G401 (cell line): ENCODE measurements at places on chromosomes 4 and X. TPM values are rescaled to one million over a fixed set of nuclear protein-coding genes. Genes with fewer than 3 reads are reported as not detected.

Gene BMX
- not detected in 2 replicates for total RNA-seq

Gene ZGRF1
- total RNA-seq: 5.4 and 9.2 TPM in 2 replicates

Gene CSAG3
- not detected in 2 replicates for total RNA-seq

Gene SAGE1
- total RNA-seq: not detected in 2 replicates

Gene XAGE5
- not detected in 2 replicates for total RNA-seq

Gene BANK1
- total RNA-seq: not detected in 2 replicates

Gene AVPR2
- total RNA-seq: 0.25 TPM in 1 of 2 replicates, not detected in the other

Gene PDCL2
- total RNA-seq: not detected in 2 replicates

Gene XKRX
- not detected in 2 replicates for total RNA-seq

Gene MSL3
- total RNA-seq: 23.8 and 27.0 TPM in 2 replicates

Gene TRPC3
- total RNA-seq: not detected in 2 replicates

Gene TLR7
- not detected in 2 replicates for total RNA-seq

Gene MAGEA10
- total RNA-seq: not detected in 2 replicates

Gene GABRQ
- not detected in 2 replicates for total RNA-seq

Gene OTC
- total RNA-seq: not detected in 2 replicates

Gene PNMA6A
- 9.1 and 15.1 TPM in 2 replicates for total RNA-seq
